ENCODE measurements at places on chromosomes 16 and 17. TPM values are rescaled to one million over a fixed set of nuclear protein-coding genes. Genes with fewer than 3 reads are reported as not detected.

The NTHL1 gene
- 13.6 TPM for total RNA-seq

The SULT1A1 gene
- 2.6 TPM for total RNA-seq

The ABCC12 gene
- not detected for total RNA-seq

The CD7 gene
- total RNA-seq = 0.52 TPM

The MYH3 gene
- total RNA-seq = 6,986 TPM

The SYT17 gene
- total RNA-seq = 2.6 TPM

The ARHGAP27 gene
- 4.7 TPM for total RNA-seq

The MSLN gene
- 1.0 TPM for total RNA-seq

The HAP1 gene
- total RNA-seq = not detected

The GRAPL gene
- total RNA-seq = 0.52 TPM

The MGAT5B gene
- total RNA-seq = not detected

The PGS1 gene
- total RNA-seq = 15.1 TPM

The RCVRN gene
- not detected for total RNA-seq
